ENCODE measurements at places on chromosomes 5 and 9.

DNA sequence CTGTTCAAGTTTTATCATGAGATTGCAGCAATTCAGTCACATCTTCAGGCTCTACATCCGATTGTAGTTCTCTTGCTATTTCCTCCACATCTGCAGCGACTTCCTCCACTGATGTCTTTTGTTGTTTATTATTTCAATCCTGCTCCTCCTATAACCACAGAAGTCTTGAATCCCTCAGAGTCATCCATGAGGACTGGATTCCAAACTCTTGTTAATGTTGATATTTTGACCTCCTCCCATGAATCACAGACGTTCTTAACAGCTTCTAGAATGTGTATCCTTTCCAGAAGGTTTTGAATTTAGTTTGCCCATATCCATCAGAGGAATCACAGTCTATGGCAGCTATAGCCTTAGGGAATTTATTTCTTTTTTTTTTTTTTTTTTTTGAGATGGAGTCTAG lies 3.6 kb downstream of the FBXO38 start:
- no peak for DNase-seq

DNA sequence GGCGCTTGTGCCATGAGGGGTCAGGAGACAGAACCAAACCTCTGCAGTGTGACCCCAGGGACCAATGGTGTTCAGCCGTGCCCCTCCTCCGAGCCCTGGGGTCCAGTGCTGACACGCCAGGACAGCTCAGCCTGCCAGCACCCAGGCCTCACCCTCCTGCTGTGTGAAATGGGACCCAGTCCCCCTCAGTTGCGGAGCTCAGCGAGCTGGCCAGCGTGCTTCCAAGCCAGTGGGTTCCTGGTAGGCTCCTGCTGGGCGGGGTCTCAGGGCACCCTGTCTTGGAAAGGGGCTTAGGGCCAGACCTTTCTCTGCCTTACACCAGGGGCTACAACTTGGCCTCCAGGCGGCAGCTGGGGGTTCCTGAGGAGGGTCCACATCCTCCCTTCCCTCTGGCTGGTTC lies 4.4 kb downstream of the RNF44 start:
- DNase-seq = no peak

- DNase-seq = no peak
These were observed 36.5 kb upstream of the HSPA9 start for GRCh38 chr5:138611678-138612218.

DNA sequence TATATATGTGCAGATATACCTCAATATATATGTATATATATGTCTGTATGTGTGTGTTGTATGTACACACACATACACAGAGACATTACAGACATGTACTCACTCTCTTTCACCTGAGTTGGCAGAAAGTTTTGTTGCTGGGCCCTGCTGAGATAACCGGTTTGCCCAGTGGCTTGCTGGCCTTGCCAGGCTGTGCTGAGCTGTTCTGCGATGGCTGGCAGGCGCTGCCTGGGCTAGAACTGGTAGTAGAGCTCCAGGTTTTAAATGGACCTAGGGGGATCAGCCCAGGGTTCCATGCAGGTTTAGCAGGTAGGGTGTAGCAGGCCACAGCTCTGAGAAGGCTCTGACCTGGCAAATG lies 394.3 kb downstream of the GADD45G start:
- no peak for DNase-seq

- no peak for DNase-seq
These were observed 305.1 kb upstream of the RGMB start for GRCh38 chr5:98468188-98468869.

- DNase-seq = no peak
These were observed 2.7 kb upstream of the IL12B start for GRCh38 chr5:159332800-159333544.

DNA sequence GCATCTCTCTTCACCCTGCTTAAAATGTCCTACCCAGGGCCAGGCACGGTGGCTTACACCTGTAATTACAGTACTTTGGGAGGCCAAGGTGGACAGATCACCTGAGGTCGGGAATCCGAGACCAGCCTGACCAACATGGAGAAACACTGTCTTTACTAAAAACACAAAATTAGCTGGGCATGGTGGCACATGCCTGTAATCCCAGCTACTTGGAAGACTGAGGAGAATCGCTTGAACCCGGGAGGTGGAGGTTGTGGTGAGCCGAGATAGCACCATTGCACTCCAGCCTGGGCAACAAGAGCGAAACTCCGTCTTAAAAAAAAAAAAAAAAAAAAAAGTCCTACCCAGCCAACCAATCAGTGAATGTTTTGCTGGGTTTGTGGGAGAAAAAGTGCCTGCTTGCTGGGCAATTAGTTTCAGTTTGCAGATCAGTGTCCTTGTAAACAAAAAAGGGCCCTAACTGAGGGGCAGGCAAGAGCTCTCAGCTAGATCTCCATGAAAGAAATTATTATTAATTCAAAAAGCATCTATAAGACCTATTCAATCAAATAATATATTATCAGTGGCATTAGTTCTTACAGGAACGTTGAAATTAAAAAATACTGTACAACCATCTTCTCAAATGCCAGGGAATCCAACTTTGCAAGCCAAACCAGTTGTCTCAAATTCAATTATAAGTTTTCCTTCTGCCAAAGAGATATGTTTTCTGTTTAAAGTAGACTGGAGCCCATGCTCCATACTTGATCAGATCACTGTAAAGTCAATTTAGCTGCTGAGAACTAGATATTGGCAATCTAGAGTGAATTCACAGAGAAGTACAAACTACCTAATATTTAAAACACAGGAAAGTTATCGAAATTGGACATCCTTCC lies 3.9 kb downstream of the MEGF9 start:
- DNase-seq = no peak

DNA sequence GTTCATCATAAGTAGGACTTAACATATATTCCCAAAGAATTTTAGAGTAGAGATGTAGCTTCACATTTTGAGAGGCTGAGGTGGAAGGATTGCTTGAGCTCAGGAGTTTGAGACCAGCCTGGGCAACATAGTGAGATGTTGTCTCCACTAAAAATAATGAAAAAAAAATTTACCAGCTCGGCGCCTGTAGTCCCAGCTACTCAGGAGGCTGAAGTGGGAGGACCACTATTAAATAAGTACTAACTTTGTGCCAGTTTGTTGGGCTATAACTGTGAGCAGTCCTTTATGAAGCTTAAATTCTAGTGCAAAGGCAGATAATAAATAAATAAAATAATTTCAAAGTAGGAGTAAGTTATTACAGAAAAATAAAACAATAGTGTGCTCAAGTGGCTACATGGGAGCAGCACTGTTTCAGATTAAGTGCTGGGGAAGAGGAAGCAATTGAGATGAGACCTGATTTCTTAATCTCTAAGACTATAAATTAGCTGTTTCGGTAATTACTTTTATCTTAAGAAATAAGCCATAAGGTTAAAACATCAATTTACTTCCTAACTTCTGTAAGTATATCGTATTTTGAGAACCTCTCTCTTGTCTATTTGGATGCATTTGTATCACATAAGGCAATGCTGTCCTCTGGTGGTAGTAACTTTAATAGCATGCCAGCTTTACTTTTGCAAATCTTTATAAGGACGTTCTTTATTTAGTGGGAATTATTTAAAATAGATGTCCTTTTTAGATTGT lies 98.9 kb downstream of the CSNK1G3 start:
- DNase-seq = peak; percentile 17

GRCh38 chr5:150224483-150225027 lies 34.7 kb downstream of the SLC6A7 start:
- no peak for DNase-seq

DNA sequence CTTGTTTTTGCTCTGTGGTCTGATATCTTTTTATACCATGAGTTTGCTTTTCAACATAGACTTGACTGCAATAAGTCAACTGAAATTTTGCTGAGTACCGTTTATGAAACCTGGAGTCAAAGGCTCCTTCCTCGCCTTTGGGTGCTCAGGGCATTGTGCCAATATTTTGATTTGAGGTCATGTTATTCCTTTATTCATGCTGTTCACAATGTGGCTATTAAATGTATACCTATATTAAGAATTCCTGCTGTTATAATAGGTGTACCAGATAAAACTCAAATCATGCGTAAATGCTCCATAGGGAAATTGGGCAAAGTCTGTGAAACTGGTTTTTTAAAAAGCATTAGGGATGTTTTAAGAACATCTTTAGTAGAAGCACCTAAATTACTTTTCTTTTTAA lies 334.0 kb upstream of the NUDT12 start:
- DNase-seq = no peak

- DNase-seq = no peak
These were observed 49.6 kb downstream of the NSUN2 start for GRCh38 chr5:6583049-6583880.

DNA sequence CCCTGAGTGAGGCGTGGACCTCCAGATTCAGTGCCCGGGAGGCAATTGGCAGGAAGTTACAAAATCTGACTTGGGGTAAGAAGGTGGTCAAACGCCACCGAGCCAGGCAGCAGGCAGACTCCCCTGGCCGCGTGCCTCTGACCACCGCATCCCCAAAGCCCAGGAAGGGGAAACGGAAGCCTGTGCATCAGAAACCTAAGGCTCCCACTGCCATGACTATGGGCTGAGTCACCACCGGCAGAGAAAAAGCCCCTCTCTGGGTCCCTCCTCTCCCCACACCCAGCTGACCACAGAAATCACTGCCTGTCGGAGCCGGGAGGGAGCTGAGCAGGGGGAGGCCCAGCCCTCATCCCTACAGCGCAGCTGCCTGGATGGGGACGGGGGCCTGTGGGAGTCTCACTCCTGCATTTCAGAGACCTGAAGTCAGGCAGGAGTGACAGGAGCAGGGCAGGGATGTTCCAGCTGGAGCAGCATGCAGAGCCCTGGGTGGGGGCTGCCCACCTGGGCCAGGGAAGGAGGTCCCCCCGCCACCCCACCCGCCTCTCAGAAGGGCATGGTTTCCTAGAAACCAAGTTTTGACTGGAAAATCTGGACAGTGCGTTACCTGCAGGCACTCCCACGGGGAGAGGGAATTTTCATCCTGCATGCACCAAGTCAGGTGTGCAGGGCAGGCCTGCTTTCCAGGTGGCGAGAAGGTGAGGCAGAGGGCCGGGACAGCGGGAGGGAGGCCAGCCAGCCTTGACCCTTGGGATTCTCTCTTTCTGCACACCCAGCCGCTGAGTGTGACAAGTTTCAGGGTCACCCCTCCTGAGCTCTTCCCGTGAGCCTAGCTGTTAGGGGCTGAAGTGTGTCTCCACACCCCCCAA lies 68.2 kb downstream of the LRSAM1 start:
- DNase-seq = no peak

GRCh38 chr9:109409773-109410397 lies 88.2 kb downstream of the PTPN3 start:
- no peak for DNase-seq

DNA sequence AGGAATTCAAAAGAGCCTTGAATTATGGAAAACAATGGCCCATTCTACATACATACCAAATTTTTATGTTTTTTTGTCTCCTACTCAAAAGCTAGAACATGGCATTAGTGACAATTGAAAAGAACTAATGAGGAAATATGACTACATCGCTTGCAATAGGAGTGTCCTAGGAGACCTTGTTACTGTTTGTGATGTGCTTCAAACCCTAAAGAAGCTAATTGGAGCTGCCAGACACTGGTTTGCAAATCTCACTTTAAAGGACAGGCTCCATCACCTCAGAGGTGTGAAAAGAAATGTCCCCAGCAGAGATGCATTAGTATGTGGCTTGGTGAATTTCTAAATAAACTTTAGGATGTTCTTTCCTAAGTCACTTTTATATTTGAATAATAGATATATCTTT lies 354.2 kb upstream of the EFNA5 start:
- DNase-seq = no peak

DNA sequence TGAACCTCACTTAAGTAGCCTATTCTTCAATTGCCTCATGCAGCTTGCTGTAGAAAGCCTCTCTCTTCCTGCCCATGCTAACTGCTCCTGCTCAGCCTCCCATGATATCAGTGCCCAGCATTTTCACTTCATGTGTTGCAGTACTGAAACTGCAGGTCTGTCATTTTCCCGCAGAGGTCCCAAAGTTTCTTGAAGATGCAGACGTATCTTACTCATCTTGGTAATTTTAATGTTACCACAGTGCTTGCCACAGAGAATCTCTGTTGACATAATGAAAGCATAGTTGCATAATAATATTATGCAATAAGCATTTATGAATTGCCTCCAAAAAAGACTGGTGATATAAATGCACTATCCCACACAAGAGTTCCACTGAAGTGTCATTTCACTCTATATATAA lies 561.1 kb upstream of the DAP start:
- no peak for DNase-seq

GRCh38 chr9:21680590-21680989 lies 121.8 kb upstream of the MTAP start:
- no peak for DNase-seq

- no peak for DNase-seq
These were observed 6.0 kb downstream of the TRIM7 start for GRCh38 chr5:181198905-181199519.

DNA sequence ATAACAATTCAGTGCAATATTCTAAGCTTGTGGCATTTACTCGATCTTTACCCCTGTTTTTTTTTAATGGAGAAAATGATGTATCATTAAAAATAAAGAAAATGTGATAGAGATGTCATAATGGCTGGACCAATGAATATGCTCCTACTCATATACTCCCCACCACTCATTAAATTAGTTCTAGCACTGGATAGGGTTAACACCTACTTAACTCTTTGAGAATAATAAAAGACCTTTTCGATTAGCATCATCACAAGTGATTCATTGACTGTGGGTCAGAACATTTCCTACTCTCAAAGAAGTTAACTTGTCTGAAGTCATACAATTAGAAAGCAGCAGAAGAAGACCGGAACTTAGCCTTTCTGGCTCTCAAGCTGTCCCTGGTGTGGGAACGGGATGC lies 31.6 kb upstream of the RANBP6 start:
- DNase-seq = no peak

DNA sequence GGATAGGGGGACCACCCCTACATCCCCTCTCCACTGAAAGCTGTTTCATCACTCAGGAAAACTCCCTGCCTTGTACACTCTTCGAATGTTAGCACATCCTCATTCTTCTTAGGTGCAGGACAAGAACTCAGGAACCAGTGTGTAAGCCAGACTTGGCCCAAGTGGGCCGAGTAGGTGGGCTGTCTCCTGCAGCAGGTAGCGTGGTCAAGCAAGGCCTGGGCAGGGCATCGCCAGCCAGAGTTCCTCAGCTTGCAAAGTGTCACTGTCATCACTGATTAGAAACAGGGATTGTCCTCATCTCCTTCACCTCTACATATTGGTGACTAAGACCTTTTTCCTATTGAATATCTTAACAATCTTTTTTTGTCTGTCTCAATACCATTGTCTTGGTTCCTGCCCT lies 22.3 kb downstream of the SMIM15 start:
- no peak for DNase-seq

GRCh38 chr9:72818385-72818784 lies 134.5 kb downstream of the ALDH1A1 start:
- no peak for DNase-seq

- DNase-seq = no peak
These were observed 262.2 kb upstream of the ARRDC3 start for GRCh38 chr5:91645347-91645746.

GRCh38 chr5:140143521-140144258 lies 18.0 kb downstream of the IGIP start:
- DNase-seq = no peak

DNA sequence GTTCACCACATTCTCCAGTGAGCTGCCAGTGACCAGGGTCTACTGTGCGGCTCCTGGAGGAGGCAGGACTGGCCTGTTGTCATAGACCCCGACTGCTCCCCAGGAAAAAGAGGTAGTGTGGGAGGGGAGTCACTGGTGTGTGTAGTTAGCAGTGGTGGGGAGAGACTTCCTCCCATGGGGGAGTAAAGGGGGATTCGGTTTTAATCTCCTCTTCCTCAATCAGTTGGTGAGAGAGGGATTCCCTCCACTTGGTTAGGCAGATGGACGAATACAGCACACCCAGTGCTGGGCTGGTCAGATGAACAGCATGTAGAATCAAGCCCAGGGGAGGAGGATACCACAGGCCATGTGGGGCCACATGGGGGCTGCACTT lies 207.6 kb upstream of the S1PR3 start:
- no peak for DNase-seq

All from T-helper 17 cell (primary cell).